ENCODE measurements at places on chromosomes 5 and 9.

DNA sequence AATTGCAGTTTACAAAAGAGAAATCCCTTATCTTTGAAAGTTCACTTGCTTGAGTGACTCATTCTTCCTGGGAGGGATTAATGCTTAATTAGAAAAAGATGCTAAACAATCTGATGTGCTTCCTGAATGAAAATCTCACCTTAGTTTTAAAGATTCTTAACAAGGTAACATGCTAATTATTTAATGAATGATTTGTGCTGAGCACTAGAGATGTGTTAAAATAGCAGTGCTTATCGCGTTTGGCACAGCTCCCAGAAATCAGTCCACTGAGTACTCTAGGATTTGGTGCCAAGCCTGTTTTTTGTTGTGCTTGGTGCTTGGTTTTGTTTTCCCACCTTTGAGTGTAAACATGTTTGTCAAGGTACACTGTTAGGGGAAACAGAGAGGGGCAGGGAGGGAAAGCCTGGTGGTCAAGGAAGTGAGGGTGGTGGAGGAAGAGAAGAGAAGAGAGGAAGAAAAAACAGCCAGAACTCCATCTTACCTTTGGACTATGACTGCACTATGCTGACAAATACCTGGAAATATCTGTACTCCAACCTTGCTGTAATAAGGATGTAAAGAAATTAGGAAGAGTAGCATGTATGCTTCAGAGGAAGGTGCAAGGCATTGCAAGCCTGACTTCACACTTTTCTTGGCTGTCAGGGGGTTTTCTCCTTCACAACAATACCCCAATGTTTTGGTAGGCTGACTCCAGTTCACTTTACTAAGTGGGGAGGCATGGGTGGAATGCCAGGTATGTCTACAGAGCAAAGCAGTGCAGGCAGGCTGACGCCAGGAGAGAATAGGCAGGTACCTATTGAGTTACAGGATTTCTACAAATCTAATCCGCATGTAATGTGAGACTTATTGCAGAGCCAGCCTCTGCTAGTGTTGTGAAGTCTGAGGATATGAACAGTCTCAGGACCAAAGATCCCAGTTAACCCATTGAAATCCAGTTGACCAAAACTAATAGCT, 157.2 kb upstream of the ISL1 start:
- DNase-seq = no peak

GRCh38 chr5:2690293-2690692, 61.2 kb downstream of the IRX2 start:
- DNase-seq = no peak

GRCh38 chr5:36655161-36655560, 48.8 kb downstream of the SLC1A3 start:
- no peak for DNase-seq

- no peak for DNase-seq
Observed at GRCh38 chr9:75382126-75382525, 293.8 kb downstream of the OSTF1 start.

DNA sequence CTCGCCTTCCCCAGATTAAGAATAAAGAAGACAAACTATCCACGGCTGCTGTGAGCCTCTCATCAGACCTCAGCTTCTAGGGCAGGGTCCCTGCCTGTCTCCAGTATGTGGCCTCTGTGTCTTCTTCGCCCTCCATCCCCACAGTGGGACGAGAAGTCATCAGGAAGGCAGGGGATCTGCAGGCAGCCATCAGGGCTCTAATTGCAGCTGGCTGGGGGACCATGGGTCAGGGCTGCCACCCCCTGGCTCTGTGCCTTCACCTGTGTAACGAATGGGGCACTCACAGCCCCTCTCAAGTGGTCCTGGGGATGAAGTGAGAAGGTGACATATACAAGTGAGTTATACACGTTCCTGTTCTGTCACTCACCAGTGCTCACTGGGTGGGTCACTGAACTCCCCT, 139.8 kb downstream of the KCNIP1 start:
- no peak for DNase-seq

DNA sequence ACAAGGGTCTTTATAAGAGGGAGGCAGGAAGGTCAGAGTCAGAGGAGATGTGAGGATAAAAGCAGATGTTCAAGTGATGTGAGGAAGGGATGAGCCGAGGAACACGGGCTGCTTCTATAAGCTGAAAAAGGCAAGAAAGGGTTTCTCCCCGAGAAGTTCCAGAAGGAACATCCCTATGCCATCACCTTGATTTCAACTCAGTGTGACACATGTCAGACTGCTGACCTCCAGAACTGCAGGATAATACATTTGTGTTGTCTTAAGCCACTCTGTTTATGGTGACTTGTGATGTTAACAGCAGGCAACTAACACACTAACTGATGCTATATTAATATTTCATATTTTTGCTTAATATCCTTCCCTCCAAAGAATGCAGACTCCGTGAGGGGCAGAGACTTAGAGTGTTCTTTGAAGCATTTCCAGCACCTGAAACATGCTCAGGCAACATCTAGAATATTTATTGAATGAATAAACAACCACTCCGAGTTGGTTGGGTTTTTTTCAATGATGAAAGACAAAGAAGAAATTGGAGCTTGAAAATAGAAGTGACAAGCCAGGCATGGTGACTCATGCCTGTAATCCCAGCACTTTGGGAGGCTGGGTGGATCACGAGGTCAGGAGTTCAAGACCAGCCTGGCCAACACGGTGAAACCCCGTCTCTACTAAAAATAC, 77.6 kb upstream of the ADRA1B start:
- DNase-seq = no peak

DNA sequence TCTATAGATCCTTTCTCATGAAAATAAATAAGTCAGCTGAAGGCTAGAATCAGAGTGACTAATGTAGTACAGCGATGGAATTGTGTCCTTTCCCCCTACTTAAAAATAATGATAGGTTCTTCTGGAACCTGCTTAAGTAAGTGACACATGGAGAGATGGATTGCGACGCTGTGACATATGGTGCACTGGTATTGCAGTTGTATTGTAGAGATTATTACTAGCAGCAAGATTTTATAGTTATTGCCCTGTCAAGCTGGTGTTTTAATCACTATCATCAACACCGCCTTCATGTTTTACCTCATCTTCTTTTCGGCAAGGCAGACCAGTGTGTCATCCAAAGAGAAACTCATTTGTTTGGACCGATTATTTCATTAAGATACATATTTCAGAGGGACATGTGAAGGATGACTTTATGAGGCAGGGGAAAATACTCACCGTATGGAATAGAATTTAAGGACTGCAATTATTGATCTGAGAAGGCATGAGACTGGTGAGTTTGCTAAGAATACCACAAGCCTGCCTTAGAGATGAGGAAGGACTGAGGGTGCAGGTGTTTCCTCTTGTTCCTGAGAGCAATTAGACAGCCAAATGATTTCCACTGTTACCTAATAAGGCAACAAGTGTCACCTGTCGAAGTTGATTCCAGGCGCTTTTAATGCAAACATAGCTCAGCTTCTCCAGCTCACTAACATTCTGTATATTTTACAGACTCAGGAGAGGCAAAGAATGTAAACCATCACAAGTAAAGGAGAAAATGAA, 1855.5 kb downstream of the MAT2B start:
- DNase-seq = no peak

GRCh38 chr9:135851748-135852147, 55.6 kb downstream of the CAMSAP1 start:
- DNase-seq = no peak

DNA sequence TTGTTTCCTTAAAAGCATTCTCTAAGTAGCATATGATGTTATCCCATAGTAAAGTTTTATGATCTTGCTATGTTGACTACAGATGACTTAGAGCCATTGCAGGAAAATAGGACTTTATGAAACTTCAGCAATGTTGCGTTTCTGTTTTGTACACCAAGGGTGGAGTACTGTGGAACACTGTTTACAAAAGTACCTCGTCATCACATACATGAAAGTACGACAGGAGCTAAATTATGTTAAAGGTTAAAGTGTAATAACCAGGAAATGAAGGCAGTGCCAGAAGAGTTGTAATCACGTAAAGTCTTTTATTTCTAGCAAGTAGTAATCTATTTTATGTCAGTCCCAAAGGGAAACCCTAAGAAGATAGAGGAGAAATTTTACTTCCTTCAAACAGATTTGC, 50.9 kb downstream of the C9orf85 start:
- DNase-seq = no peak

DNA sequence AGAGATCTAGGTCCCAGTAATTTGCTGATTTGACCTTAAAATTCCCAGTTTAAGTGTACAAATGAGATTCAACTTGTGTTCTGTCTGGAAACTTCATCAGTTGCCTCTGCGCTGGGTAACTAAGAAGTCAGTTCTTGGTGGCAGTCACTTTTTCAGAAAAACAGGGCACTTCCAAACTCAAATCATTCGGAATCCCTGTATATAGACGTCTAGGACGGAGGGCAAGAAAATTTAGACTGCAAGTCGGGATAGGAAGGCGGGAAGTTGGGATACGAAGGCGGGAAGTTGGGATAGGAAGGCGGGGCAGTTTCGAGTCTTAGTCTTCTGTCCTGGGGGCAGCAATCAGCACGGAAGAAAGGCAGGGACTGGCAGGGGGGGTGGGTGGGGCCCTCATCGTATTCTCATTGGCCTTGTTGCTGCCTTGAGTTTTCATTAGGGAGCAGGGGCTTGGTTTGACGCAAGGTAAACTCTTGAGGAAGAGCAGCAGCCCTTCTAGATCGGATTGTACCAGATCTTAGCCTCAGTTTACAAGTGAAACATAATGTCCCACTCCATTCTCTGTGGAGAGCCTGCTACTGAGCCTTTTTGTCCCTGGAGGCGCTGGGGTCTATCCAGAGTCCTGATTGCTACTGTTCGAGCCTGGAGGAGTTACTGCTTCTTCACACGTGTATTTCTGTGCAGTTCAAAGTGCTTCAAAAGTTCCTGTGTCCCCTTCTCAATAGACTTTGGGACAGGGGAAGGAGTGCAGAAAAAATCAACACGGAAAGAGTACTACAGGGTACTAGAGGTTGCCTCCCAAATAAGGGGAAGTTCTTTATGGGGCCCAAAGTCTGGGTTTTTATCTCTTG, 2.7 kb upstream of the PURA start:
- no peak for DNase-seq

DNA sequence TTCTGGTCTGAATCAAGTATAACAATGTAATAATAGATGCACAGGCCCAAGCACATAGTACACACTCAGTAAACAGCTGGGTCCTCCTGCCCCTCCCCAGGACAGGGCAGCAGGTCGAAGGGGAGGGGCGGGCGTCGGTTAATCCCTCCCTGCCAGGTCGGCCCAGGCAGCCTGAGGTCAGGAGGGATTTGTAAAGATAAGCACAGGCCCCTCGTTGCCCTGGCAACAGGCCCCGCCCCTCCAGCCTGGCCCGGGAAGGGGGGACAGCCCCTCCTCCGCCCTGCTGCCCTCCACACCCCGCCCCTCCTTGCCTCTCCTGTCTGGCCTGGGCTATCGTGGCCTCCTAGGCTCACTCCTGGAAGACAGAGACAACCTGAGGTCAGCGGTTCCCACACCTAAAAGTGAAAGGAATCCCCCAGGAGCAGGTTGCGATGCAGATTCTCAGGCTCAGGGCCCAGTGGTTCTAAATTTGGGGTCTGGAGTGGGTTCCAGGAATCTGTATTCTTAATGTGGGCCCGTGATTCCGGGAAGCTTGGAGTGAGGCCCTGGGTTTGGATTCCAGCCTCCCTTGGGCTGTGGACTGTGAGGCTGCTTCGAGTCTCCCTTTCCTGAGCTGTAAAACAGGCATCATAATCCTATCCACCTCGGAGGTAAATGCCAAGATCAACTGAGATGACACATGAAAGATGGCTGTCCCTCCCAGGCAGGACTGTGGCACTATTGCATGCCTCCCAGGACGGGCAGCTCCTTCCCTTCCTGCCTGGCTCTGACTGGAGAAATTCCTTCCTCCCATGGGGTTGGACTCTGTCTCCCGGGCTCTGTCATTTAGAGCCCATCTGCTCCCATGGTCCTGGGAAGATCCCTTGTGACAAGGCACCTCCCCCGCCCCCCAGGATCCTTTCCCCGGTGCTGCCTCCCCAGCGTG, 4.4 kb downstream of the CRB2 start:
- peak; percentile 23 for DNase-seq

- no peak for DNase-seq
Observed at GRCh38 chr5:143120460-143121134, 282.9 kb downstream of the NR3C1 start.

- DNase-seq = no peak
Observed at GRCh38 chr5:84378420-84378819, 6.3 kb downstream of the EDIL3 start.

- DNase-seq = no peak
Observed at GRCh38 chr5:131265311-131265803, 1.5 kb downstream of the CDC42SE2 start.

GRCh38 chr9:98310752-98311392, 55.4 kb upstream of the TBC1D2 start:
- no peak for DNase-seq

DNA sequence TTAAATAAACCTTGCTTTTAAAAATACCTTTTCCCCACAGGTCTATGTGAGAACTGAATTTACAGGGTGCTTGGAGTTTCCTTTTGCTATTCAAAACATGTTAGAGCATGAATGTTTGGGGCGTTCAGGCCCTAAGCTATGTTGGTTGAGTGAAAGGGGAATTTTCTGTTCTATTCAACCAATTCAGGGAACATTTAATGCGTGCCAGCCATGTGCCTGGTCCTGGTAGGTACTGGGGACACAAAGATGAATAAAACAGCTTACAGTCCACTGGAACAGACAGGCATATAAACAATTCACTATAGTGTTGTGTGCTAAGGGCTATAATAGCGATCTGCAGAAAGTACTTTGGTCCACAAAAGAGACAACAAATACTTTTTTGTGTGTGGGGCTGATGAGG, 108.5 kb downstream of the ZSWIM6 start:
- DNase-seq = no peak

- peak; percentile 53 for DNase-seq
Observed at GRCh38 chr5:138032028-138032571, 779 bp downstream of the FAM13B start.

DNA sequence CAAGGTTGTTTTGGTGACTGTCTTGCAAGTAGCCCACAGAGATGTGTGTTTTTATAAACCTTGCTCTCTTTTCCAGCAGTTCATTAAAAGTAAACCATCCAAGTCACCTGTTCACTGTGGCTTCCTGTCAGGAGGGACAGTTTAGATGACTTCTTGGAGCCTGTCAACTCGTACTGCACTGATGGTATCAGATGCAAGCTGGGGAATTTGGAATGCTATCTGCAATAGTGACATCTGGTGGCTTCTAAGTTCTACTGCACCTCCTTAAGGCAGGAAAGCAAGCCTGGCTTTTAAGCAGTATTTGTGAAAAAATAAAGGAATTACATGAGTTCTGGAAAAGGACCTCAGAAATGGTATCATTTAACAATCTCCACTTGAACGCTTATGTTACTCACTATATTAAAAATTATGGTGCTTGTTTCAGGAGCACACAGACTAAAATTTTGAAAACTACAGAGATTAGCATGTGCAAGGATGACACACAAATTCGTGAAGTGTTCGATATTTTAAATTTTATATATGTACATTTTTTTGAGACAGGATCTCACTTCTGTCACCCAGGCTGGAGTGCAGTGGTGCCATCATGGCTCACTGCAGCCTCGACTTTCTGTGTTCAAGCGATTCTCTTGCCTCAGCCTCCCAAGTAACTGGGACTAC, 164.0 kb downstream of the TTC39B start:
- DNase-seq = no peak
